ENCODE measurements at places on chromosomes 11 and 22.

- no peak for DNase-seq
Observed at GRCh38 chr22:17792854-17793434, 18.7 kb upstream of the BID start.

- no peak for DNase-seq
Observed at GRCh38 chr11:101061606-101062005, 68.0 kb downstream of the PGR start.

- DNase-seq = no peak
Observed at GRCh38 chr11:100716838-100717237, 29.8 kb downstream of the ARHGAP42 start.

GRCh38 chr11:132551016-132551415, 981.3 kb downstream of the OPCML start:
- no peak for DNase-seq

- no peak for DNase-seq
Observed at GRCh38 chr22:49046546-49047361, 780.9 kb downstream of the BRD1 start.

- DNase-seq = no peak
Observed at GRCh38 chr11:83364500-83365045, 78.4 kb upstream of the CCDC90B start.

DNA sequence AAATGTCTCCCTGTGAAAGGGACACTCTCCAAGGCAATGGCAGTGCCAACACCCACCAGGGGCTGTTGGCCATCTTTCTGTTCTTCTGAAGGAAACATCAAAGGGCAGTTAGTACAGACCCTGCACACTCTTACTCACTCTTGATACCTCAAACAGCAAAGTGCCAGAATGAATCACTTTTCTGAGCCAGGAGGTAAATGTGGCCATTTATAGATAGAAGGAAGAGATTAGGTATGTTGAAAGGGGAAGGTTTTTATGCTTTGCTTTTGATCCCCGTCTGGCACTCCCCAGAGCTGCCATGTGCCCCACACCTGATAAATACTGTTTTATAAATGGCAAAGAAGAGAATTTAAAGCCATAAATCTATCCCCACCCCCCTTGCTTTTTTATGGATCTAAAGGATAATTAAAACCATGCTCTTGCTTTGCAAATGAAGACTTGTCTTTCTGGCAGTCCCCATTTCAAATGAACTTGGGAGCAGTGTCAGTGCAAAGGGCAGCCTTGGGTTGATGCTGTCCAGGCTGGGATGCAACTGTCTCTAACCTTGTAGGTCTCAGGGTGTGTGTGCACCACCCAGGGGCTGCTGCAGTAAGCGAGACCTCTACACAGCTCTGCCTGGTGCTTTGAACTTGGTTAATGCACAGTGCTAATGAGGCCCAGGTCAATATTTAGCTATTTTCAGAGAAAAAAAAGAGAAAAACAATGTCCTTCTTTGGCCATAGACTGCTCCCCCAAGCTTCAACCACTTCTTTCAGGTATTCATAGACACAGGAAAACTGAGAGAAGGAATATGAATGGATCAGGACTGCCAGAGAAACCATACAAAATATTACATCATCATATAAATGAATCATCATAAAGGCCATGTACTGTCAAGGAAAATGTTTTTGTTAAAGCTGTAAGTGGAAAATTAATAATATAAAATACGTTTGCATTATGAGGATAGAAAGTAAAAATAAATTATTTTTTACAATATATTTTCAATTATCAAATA, 207.5 kb downstream of the ETS1 start:
- DNase-seq = no peak

- no peak for DNase-seq
Observed at GRCh38 chr22:46119093-46119728, 31.1 kb upstream of the PPARA start.

DNA sequence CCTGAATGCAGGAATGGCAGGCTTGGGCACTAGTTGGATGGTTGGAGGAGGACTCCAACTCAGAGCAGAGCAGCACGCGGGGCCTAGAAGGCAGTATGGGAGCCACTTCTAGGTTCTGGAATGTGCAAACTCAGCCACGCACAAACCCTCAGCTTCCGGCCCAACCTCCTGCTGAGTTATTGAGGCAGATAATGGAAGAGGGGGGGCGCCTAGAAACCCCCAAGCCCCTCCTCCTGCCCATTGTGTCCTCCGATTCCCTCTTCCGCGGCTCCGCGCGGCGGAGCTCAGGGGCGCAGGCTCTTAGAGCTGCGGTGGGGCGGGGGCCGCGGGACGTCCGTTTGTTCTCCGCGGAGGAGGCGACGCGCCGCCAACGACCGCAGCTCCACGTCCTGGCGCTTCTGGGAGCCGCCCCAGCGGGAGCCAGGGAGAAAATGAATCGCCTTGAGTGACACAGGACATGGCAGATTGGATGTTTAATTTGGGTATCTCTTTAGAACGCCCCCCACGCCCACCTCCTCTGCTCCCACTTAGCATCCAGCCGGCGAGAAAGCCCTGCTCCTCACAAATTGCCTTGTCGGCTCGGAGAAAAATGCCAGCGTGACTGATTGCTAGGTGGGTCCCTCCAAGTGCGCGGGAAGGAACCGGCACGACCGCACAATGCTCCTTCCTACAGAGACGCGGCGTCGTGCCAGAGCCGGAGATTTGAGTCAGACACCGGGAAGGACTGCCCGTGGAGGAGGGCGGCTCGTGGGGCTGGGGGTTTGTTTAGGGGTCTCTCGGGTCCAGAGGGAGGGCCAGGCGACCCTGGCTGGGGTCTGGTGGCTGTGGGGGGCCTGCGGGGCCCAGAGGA, 144.6 kb downstream of the NECTIN1 start:
- no peak for DNase-seq

- DNase-seq = no peak
Observed at GRCh38 chr11:284105-285020, 4.6 kb upstream of the PGGHG start.

GRCh38 chr11:117518455-117518854, 190.8 kb downstream of the CEP164 start:
- DNase-seq = no peak

DNA sequence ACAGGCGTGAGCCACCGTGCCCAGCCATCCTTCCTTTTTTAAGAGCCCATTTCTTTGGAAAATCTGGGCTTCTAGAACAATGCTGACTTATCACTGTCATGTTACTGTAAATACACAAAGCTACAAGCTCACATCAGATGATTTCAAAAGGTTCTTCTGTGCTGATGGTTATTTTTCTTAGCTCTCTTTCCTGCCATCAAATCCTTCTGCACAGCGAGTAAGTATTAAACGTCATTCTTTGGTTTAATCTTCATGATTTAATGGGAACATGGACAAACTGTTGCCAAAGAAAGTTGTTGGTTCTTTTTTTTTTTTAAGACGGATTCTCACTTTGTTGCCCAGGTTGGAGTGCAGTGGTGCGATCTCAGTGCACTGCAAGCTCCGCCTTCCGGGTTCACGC, 43.3 kb upstream of the NUP50 start:
- DNase-seq = no peak

DNA sequence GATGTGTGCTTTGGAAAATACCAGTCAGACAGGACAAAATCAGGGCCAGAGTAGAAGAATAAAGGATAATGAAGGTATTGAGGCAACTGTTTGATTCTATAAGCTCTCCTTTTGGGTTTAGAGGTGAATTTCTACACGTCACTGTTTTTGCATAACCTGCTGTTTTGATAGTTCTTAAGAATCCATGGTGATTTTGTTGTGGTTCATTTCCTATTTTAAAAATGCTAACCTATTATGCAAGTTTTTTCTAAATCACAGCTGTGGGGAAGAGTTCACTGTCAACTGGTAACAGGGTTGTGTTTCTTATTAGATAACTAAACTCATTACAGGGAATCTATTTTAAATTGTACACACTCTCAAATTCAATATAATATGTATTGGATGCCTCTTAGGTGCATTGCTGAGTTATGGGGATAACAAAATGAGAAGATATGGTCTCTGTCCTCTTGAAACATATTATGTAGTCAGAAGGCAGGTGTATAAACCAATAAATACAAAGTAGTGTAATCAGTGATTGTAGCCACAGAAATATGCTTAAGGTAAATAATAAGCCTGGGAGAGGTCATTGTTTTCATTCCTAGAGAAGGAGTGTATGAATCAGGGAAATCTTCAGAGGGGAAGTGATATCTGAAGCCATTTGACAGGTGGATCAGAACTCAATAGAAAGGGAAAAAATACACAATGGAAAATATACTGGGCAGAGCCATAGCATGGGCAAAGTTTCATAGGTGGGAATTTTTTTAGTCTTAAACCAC, 192.5 kb downstream of the FAT3 start:
- DNase-seq = no peak

DNA sequence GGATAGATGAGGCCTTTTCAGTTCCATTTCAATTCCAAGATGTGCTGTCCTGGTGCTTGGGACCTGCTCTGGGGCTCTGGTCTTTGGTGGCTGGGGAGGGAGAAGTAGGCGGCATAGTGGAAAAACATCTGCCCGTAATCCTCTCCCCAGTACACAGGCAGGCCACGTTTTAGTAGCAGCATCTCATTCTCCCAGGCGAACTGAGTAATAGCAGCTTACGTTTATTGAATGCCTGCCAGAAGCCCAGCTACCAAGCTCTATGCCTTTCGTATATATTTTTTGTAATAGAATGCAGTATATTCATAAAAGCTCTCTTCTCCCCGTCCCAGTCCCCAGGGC, 11.4 kb downstream of the ACO2 start:
- DNase-seq = no peak

- no peak for DNase-seq
Observed at GRCh38 chr22:17627961-17628405, 566 bp downstream of the ATP6V1E1 start.

- DNase-seq = no peak
Observed at GRCh38 chr11:7524462-7525235, 10.8 kb downstream of the PPFIBP2 start.

DNA sequence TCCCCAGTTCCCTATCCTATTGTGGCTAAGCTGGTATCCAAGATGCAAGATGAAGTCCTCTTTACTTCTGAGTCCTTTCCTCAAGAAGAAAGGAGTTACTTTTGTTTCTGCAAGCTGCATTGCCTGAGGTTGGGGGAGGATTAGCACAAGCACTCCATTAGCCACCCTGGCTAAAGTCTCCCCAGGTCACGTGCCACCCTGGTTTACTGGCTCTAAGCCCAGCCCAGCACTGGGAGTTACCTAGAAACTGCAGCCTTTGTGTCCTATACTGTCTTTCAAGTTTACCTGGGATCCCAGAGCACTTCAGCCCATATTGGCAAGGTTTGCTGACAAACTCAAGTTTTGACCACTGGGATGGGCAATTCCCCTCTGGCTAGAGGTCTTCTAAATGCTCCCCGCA, 78.4 kb upstream of the DBX1 start:
- no peak for DNase-seq

GRCh38 chr11:36333897-36334296, 37.8 kb downstream of the PRR5L start:
- DNase-seq = no peak

DNA sequence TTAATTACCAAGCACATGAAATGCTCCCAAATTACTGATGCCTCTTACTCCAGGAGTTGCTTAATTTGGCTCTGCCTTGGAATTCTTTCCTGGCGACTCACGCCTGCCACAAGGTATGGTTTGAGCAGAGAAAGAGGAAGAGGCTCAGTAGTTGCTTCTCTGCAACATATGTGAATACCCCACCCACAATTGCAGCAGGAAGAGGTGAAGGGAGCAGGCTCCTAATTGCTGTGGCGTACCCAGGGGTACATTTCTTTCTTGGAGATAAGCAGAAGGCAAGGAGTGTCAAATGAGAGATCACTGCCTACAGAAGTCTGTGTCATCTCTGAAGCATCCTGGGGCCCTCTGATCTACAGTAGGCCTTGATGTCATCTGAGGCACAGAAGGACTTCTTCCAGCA, 10.6 kb upstream of the NNMT start:
- DNase-seq = no peak

DNA sequence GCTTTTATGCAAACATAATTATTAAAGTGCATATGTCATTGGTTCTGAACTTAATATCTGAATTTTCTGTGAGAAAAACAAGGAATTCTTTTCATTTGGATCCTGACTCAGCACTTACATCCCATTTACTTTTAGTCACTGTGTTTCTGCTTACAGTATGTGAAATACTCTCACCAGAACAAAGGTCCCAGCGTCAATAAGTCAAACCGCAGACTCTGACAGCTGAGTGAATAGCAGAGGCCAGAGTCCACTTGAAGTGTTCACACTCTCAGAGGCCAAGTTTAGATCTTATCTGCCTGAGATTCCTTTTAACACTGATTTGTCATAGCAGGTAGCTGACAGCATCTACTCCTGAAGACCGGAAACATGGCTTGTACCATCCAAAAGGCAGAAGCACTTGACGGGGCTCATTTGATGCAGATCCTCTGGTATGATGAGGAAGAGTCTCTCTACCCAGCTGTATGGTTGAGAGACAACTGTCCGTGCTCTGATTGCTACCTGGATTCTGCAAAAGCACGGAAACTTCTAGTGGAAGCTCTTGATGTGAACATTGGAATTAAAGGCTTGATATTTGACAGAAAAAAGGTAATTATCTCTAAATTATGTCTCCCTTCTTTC, 14.6 kb downstream of the BBOX1 start:
- DNase-seq = no peak

- no peak for DNase-seq
Observed at GRCh38 chr11:10683429-10683828, 10.1 kb downstream of the IRAG1 start.

GRCh38 chr11:94737171-94737611, 31.0 kb upstream of the AMOTL1 start:
- no peak for DNase-seq

DNA sequence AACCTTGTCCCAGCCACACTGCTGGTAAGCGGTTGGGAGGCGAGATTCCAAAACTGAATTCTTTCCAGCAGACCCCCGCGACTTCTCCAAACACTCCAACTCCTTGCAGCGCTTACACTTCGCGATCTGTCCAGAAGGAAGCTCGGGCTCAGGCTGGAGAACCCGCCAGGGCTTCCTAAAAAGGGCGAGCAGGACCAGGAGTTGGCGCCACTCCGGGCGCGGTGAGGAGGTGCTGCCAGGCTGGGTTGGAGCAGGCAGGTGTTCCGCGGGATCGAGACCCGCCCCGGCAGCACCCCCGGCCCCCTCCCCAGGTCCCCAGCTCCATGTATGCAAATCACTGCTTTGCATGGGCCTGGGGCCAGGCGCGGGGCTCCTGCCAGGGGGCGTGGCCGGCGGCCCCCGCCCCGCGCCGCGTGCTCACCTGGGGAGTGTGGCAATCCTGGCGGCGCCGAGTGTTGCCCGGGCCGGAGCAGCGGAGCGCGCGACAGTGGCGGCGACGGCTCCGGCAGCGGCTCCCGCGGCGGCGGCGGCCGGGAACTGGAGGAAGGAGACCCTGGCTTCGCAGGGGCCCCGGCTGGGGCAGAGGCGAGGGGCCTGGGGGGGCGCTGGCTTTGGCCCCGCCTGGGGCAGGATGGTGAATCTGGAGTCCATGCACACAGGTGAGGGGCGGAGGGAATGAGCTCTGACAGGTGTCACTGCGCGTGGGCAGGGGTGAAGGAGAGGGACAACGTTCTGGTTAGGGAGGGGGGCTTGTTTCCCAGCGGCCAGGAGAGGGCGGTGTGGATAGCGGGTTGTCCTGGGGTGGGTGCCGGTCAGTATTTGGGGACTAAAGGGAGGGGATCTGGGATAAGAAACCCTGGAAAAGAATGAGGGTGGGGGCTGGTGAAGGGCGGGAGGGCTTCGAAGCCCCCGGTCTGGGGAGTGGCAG, at the start of gene POU2F3:
POU2F3 (plus strand) TSS at position 428 of the 928 bp plus-strand sequence; CDS start at position 632, 204 bp downstream.
- no peak for DNase-seq

- DNase-seq = no peak
Observed at GRCh38 chr11:96143041-96143521, 199.9 kb downstream of the MAML2 start.

GRCh38 chr22:28034760-28035401, 115.8 kb upstream of the PITPNB start:
- DNase-seq = no peak

- DNase-seq = no peak
Observed at GRCh38 chr11:119169282-119169719, 776 bp downstream of the NLRX1 start.
